Foreskin keratinocyte (primary cell): ENCODE measurements at places on chromosomes 12 and 14. TPM values are rescaled to one million over a fixed set of nuclear protein-coding genes. Genes with fewer than 3 reads are reported as not detected.

The VRTN gene
- not detected in 2 replicates for total RNA-seq

The RAD51AP1 gene
- total RNA-seq = 23.2 and 26.5 TPM in 2 replicates

The FAM181A gene
- total RNA-seq = not detected in 2 replicates

The CMTM5 gene
- not detected in 2 replicates for total RNA-seq

The THAP2 gene
- total RNA-seq = 2.2 and 2.7 TPM in 2 replicates

The KRT71 gene
- not detected in 2 replicates for total RNA-seq

The TMEM30B gene
- total RNA-seq = 17.9 and 19.8 TPM in 2 replicates

The PLA2G1B gene
- total RNA-seq = not detected in 2 replicates

The SRSF5 gene
- total RNA-seq = 178 and 184 TPM in 2 replicates

The GPR68 gene
- 0.95 and 2.5 TPM in 2 replicates for total RNA-seq

The AVPR1A gene
- total RNA-seq = not detected in 2 replicates

The BCL2L2 gene
- 29.1 and 30.6 TPM in 2 replicates for total RNA-seq

The FOS gene
- 59.6 and 63.2 TPM in 2 replicates for total RNA-seq

The LMNTD1 gene
- not detected in 2 replicates for total RNA-seq

The B3GNT4 gene
- 1.2 and 1.3 TPM in 2 replicates for total RNA-seq

The COPZ1 gene
- 116 and 134 TPM in 2 replicates for total RNA-seq
